Fibroblast of the conjunctiva (primary cell): ENCODE measurements at places on chromosomes 6 and 20.

DNA sequence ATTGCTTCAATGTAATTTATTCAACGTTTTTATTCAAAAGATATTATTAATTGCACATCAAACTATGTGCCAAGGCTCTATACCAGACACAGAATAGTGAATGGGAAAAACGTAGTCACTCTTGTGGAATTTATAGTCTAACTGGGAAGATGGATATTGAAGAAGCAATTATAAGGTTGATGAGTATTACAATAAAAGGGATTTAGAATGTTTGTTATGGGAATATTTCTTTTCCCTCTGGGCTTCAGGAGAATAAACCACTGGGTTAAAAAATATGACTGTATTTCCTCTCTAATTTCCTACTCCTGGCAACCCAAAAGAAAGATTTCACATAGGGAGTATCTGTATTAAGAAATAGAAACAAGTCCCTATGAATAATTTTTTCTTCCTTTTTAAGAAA is 25.1 kb upstream of the UTRN start:
- no peak for DNase-seq

DNA sequence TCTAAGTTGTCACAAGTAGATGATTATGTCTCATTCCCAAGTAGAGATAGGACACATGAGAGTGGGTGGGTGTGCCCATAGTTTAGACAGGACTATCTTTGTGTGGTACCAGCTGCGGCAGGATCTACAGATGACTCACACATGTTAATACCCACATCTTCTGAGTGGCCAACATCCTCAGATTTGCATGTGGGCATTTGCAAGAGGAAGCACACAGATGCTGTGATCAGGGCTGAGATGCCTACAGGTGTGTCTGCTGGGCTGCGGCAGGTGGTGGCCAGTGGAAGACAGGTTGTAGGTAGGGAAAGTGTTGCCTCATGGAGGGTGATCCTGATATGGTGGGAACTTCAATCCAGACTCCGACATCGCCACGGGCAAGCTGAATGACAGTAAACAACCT is 50.8 kb downstream of the UTRN start:
- DNase-seq = no peak

DNA sequence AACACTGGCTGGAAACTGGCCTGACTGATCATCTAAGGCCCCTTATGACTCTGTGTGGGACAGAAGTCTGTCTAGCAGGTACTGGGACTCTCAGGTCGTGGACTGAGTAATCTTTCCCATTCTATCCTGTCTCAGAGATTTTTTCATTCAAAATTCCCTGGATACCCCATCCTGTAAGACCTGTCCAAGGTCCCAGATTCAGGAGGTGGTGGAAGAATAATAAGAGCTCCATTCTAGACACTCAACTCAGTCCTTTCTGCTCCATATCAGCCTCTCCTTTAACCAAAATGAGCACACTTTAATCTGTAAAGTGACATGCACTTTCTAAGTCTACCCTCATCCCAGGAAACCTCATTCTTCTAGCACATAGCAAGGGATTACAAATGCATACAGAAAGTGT is 82.5 kb upstream of the MRPS10 start:
- DNase-seq = no peak

DNA sequence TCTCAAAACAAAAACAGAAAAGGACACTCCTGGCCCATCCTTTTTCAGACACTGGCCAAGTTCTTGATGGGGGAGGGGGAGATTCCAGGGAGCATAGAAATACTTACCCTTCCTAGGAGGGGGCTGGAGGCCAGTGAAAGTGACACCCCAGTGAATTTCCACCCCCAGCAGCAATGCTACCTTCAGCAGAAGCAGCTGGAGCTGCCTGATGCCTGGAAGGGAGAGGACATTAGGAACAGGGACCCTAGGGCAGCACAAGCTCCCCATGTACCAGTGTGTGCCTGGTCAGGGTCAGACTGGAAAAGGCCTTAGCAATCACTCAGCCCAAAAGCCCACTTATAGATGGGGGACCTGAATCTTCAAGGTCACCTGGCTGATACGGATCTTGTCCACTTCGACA is 2.4 kb downstream of the MICAL1 start:
- no peak for DNase-seq

DNA sequence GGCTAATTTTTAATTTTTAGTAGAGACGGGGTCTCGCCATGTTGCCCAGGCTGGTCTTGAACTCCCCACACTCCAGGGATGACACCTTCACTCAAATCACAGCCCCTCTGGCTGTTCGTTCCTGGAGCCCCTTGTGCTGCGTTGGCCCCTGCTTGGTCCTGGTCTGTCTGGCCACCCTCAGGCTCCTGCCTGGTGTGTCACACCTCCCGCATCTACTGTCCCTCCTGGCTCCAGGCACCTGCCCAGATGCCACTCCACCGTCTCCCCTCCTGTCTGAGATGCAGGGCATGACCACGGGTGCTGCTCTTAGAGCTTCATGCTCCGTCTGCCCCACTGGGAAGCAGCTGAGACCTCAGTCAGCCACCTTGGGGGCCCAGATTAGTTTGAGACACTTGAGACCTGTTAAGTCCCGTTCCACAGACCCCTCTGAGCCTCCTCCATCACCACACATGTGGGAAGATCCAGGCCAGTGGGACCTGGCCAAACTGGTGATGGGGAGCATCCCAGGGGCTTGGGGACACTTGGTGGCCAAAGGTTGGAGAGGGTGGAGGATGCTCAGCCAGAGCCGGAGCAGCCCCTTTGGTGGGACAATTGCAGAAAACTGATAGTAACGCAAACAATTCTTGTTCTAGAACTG is 21.9 kb upstream of the NPBWR2 start:
- DNase-seq = no peak

DNA sequence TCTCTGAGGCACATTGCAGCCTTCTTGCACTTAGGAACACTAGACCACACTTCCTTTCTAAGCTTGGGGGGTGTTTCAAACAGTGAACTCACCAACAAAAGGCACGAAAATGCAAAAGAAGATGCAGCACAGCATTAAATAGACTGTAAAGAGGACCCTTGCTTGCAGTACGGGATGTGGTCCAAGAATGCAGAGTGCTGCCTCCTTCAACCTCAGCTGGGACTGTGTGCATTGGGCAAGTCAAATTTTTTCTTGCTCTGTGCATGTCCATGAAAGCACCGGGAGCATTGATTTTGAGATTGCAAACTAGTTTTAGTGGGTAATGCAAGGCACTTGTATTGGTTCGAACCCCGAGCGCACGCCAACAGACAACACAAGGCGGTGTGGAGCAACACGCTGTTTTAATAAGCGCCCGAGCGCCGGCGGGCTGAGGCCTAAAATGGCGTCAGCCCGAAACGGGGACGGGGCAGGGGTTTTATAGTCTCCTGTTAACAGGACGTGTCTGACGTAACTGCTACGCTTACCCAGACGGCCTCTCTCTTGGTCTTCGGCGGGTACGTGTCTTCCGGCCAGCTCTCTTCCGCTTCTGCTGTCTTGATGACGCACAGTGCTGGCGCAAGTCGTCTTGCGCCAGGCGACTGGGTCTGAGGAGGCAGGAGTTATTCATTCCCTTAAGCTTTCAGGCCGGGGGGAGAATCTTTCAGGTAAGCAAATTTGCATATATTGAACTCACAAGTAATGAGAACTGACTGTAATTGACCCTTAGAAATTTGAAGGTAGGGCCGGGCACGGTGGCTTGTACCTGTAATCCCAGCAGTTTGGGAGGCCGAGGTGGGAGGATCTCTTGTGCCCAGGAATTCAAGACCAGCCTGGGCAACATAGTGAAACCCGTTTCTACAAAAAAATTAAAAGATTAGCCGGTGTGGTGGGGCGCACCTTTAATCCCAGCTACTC is 18.7 kb upstream of the ZFP64 start:
- no peak for DNase-seq
